ENCODE measurements at places on chromosomes 5 and 9. TPM values are rescaled to one million over a fixed set of nuclear protein-coding genes. Genes with fewer than 3 reads are reported as not detected.

Gene OTP
- not detected for total RNA-seq

Gene MEGF10
- total RNA-seq, result not detected

Gene GRM6
- total RNA-seq, result not detected

Gene PDE6A
- total RNA-seq, result not detected

Gene C9orf85
- 11.0 TPM for total RNA-seq

Gene ANKRD34B
- not detected for total RNA-seq

Gene PAEP
- total RNA-seq, result not detected

Gene HSDL2
- total RNA-seq, result 16.3 TPM

Gene GLDC
- 1.2 TPM for total RNA-seq

Gene PAPPA
- 0.10 TPM for total RNA-seq

Gene RNF224
- not detected for total RNA-seq
